ENCODE measurements at places on chromosomes 12 and 14.

DNA sequence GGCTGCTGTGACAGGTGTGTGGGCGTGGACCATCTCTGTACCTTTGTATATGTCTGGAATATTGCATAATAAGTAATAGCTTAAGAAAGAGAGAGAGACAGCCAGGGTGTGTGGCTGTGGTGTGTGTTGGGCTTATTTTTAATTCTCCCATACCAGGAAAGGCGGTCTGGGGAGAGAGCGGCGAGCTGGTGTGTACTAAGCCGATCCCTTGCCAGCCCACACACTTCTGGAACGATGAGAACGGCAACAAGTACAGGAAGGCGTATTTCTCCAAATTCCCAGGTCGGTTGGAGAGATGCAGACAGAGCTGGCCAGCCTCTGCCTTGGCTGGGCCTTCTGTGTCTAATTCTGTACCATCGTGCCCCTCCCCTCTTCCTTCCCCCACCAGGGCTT, 63.9 kb downstream of the AACS start:
- no peak for DNase-seq

GRCh38 chr14:19743256-19743655, at the start of gene OR4Q3:
Gene OR4Q3 (plus strand): TSS chr14:19743571.
- no peak for DNase-seq

DNA sequence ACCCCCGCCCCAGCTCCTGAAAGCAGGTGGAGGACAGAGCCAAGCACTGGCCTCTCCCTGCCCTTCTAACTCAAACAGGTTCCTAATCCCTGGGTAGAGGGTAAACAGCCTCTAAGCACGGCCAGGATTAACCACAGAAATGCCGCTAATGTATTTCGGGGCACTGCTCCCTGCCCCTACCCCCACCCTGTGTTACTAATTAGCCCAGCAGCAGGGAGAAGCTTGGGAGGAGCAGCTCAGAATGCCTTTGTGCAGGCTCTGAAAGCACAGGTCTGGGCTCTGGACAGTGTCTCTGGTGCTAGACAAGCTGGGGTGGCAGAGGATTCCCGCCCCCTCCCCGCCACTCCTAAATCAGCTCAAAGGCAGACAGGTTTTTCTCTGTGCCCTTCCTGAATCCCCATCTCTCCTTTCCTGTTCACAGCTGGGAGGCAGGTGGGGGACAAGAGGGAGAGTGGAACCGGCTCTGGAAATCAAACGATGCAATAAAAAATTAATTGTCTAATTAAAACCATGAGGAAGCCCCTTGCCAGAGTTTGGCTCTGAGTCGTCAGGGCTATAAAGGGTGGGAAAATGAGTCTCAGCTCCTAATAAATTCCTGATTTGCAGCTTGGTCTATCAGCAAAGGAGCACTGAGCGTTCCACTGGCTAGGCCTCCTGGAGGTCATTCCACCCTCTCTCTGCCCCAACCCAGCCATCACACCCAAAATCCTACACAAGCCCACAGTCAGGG, 53.0 kb downstream of the SMUG1 start:
- DNase-seq = no peak

- DNase-seq = peak; percentile 86
Measured at GRCh38 chr12:113860950-113861349, 105.2 kb downstream of the RBM19 start.

GRCh38 chr12:129779033-129779432, 124.8 kb downstream of the TMEM132D start:
- DNase-seq = no peak

DNA sequence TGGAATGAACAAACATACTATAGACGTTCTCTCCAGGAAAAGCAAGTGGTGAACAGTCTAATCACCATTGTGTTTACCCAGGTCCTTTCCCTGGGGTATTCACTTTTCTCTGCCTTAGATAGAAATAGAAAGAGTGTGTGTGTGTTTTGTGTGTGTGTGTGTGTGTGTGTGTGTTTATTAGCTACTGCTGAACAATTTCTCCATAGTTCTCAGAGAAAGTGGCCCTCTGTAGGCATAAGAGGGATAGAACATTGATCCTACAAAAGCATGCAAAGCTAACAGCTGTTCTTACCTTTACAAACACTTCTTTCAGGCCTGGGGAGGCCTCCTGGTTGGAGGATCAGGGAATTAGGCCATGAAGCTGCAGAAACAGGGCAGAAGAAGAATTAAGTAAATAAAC, 665.7 kb upstream of the TBX3 start:
- DNase-seq = no peak

DNA sequence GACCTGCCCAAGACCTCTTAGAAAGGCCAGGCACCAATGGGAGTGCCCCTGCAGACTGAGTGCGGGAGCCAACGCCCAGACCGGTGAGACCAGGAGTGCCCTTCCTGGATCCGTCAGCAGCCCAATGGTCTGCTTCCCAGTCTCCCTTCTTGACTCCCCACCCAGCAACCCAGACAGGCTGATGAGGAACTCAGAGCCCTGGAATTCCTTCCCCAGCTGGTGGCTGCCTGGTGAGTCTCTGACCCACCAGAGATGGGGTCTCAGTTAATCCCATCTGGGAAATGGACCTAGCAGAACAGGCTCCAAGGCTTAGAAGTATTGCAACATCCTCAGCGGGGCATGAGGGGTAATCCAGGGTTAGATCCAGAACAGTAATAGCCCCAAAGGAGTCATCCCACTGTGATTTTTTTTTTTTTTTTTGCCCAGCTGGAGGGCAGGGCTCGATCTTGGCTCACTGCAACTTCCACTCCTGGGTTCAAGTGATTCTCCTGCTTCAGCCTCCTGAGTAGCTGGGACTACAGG, 1.5 kb upstream of the RASAL1 start:
- no peak for DNase-seq

- DNase-seq = no peak
Measured at GRCh38 chr12:51399891-51400290, 8.7 kb upstream of the GALNT6 start.

- DNase-seq = no peak
Measured at GRCh38 chr12:92496790-92497189, 206.0 kb upstream of the PLEKHG7 start.

- no peak for DNase-seq
Measured at GRCh38 chr14:74592476-74593201, 19.4 kb downstream of the LTBP2 start.

GRCh38 chr14:52355016-52355431, 40.9 kb downstream of the PTGER2 start:
- DNase-seq = peak; percentile 85

Data from AG04450 (cell line).